PC-3 (cell line): ENCODE measurements at places on chromosomes 4 and X.

- peak; percentile 95 for DNase-seq
Observed at GRCh38 chrX:115616943-115617563, 56.1 kb downstream of the PLS3 start.

DNA sequence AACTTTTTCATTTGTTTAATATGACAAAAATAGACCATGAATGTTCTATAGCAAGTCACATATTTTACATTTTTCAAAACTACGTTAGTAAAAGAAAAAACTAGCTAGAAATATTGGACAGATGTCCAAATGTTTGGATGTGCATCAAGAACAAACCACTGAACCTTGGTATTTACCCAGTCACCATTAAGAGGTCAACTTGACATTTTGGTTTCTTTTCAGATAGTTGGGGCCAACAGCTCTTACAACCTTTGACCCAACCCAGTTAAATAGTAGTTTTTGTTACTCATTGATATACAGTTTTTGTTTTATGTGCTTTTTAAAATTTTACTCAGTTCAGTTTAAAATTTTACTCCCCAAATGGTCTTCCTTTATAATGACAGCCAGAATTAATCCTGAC is 238.7 kb upstream of the TET2 start:
- DNase-seq: no peak

- peak; percentile 17 for DNase-seq
Observed at GRCh38 chr4:106671716-106672115, 303.1 kb upstream of the GIMD1 start.

GRCh38 chr4:53100501-53101190 is 238.5 kb downstream of the RASL11B start:
- DNase-seq: no peak

DNA sequence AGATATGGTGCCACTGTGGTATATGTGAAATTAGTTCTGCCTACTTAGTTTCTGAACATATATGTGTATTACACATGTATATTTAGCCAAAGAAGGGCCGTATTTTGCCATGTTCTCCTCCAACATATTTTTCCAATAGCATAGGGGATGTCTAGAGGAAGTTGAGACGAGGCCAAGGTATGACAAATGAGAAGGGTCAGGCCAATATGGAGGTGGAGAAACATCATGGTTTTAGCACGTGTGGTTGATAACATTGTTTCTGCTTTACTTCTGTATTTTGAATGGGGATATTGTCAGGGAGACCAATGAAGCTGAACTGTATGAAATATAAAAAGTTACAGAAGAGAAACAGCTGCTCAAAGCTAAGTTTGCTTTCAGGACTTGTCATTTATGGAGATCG is 246.7 kb upstream of the TLL1 start:
- no peak for DNase-seq

DNA sequence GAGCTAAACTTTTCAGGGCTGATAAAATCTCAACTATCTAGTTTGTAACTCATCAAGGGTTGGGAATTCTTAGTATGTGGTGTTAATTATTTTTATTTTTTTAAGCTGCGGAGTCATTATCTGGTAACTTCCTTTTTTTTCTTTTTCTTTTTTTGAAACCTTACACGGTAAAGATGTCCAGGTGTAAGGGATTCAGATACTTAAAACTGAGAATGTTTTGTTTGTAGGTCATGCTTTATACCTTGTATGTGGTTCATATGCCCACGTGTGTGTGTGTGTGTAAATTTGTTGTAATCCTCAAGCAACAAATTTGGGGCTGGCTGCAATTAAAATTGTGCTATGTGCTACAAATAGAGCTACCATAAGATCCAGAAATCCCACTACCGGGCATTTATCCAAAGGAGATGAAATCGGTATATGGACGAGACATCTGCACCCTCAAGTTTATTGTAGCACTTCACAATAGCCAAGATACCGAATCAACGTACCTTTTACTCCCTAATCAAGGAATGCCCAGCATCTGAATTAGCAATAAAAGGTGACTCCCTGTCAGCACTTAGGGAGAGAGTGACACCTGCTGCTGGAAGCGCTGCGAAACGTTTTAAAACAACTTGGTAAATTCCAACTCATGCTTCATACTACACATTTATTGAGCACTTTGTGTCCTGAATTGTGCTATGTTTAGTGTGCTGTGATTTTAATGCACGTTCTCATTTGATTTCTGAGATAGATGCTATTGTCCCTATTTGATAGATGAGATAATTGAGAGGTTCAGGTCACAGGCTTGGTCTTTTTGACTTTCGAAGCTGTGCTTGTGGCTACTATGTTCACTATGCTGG is 16.1 kb downstream of the MSMO1 start:
- peak; percentile 55 for DNase-seq

GRCh38 chr4:4596720-4597119 is 54.9 kb upstream of the STX18 start:
- DNase-seq: no peak

- DNase-seq: no peak
Observed at GRCh38 chrX:39493168-39493567, 604.6 kb downstream of the BCOR start.
